ENCODE measurements at places on chromosomes 16 and 17. TPM values are rescaled to one million over a fixed set of nuclear protein-coding genes. Genes with fewer than 3 reads are reported as not detected.
A peak's percentile ranks its signal among the peaks of the same experiment; 100 is the strongest.

- H3K4me1 ChIP-seq: no peaks in the 10 kb centered on the region
- DNase-seq: no peak
- H3K36me3 ChIP-seq: no peaks in the 10 kb centered on the region
- H3K4me3 ChIP-seq: no peak overlapping the region
Observed at GRCh38 chr17:70636517-70637133, 467.3 kb downstream of the KCNJ2 start.

Gene ABAT
- 11.1 TPM for total RNA-seq

- peaks cover 4% of the 10 kb centered on the region for H3K36me3 ChIP-seq
- no peaks in the 10 kb centered on the region for H3K4me1 ChIP-seq
- H3K27me3 ChIP-seq: no peaks in the 10 kb centered on the region
Observed at GRCh38 chr16:60641067-60641665, 1395.1 kb downstream of the CDH8 start.

DNA sequence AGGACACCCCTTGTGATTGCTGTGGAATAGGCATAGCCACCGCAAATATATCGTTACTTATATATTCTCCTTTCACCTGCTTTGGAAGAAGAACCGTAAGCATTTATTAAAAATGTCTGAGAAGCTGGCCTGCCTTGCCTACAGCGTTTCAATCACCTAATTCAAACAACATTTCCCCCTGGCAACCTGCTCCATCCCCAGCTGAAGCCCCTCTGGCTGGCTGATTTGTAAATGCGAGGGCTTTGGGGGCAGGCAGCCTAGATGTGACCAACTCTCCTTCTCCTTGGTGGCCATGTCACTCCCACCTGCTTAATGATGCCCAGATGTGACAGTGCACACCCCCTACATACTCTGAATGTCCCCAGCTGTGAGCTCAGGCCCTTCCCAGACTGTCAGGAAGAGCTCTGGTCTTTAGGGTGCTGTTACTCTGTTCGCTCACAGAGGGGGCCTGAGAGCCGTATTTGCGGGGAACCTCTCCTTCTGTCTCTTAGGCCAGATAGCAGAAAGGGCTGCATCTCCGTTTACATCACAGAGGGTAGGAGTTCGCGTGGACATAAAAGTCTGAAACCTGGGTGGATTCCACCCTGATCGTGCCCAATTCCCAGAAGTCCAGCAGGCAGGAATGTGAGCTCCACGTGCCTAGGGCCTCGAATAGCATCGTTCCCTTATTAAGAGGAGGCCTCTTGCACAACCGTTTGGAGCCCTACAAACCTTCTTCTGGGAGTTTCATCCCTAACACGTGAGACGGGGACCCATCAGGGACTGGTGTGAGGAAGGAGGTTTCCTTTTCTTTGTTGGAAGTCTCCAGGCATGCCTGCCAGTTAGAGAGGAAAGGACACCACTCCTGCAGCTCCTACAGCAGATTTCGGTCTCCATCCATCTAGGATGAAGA lies 2.4 kb upstream of the SDK2 start:
- peak overlapping the region; percentile 41 for H3K4me3 ChIP-seq
- H3K27me3 ChIP-seq: peaks cover 26% of the 10 kb centered on the region
- H3K27ac ChIP-seq: no peak overlapping the region
- no peaks in the 10 kb centered on the region for H3K36me3 ChIP-seq
- peaks cover 16% of the 10 kb centered on the region for H3K4me1 ChIP-seq

- H3K36me3 ChIP-seq: no peaks in the 10 kb centered on the region
- H3K4me3 ChIP-seq: no peak overlapping the region
- peaks cover 21% of the 10 kb centered on the region for H3K4me1 ChIP-seq
- H3K27ac ChIP-seq: no peak overlapping the region
- DNase-seq: no peak
Observed at GRCh38 chr16:70694088-70694867, 8.4 kb upstream of the MTSS2 start.

DNA sequence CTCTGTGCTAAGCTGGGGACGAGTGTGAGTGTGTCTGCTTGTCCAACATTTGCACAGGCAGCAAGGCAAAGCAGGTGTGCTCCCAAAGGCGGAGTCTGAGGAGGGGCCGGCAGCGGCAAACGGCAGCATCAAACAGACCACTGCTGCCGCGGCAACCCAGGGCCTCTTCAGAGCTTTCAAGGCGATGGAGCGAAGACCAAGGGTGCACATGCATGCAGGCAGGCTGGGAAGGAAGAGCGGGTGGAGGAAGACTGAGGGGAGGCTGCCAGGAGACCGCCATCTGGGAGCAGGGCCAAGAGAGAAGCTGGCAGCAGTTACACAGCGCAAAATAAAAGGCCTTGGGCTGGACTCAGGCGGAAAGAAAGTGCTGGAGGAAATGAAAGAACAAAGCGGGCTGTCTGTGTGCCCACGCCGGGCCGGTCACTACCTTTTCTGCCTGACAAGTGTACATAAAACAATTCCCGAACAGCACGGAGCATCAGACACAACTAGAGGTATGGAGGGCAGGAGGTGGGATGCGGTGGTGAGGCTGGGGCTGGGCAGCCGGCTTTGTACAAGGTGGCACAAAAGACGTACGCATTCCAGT lies 8.5 kb downstream of the TIMM22 start:
- H3K27me3 ChIP-seq: no peaks in the 10 kb centered on the region
- no peak for DNase-seq
- H3K36me3 ChIP-seq: peaks cover 9% of the 10 kb centered on the region
- peak overlapping the region; percentile 25 for H3K4me3 ChIP-seq
- peak overlapping the region; percentile 3 for H3K27ac ChIP-seq

GRCh38 chr16:85383836-85384832 lies 229.0 kb upstream of the GSE1 start:
- H3K4me1 ChIP-seq: no peaks in the 10 kb centered on the region
- no peak overlapping the region for H3K4me3 ChIP-seq
- H3K27ac ChIP-seq: no peak overlapping the region
- H3K36me3 ChIP-seq: no peaks in the 10 kb centered on the region

GRCh38 chr16:23827057-23827456 lies 8.7 kb upstream of the PRKCB start:
- H3K4me3 ChIP-seq: peak overlapping the region; percentile 8
- peak overlapping the region; percentile 75 for H3K27ac ChIP-seq
- H3K36me3 ChIP-seq: peaks cover 10% of the 10 kb centered on the region
- peak; percentile 26 for DNase-seq
- no peaks in the 10 kb centered on the region for H3K27me3 ChIP-seq

GRCh38 chr16:77723108-77723514 lies 797 bp downstream of the NUDT7 start:
- peaks cover 22% of the 10 kb centered on the region for H3K4me1 ChIP-seq
- peaks cover 2% of the 10 kb centered on the region for H3K36me3 ChIP-seq
- H3K27me3 ChIP-seq: no peaks in the 10 kb centered on the region
- peak overlapping the region; percentile 83 for H3K4me3 ChIP-seq
- peak; percentile 13 for DNase-seq

GRCh38 chr17:75406222-75406615 lies 741 bp upstream of the GRB2 start:
- H3K27me3 ChIP-seq: no peaks in the 10 kb centered on the region
- H3K27ac ChIP-seq: peak overlapping the region; percentile 51
- peaks cover 45% of the 10 kb centered on the region for H3K4me1 ChIP-seq

DNA sequence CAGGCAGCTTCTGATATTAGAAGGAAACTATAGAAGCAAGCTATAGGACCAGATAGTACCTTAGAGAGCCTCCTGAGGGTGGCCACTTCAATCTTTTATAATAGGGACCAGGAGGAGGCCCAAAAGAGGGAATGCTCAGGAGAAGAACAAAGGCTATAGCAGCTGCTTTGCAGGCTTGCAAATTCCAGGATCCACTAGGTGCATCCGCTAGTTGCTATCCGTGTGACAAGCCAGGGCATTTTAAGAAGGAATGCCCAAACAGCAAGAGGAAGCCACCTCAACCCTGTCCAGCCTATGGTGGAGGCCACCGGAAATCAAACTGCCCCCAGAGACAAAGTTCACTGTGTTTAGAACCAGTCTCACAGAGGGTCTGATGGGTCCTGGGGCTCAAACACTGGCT lies 192.6 kb upstream of the KIF2B start:
- no peak overlapping the region for H3K27ac ChIP-seq
- H3K4me1 ChIP-seq: no peaks in the 10 kb centered on the region
- H3K4me3 ChIP-seq: no peak overlapping the region
- H3K27me3 ChIP-seq: no peaks in the 10 kb centered on the region

- H3K27me3 ChIP-seq: peaks cover 8% of the 10 kb centered on the region
- H3K4me3 ChIP-seq: no peak overlapping the region
- no peak for DNase-seq
- H3K4me1 ChIP-seq: no peaks in the 10 kb centered on the region
Observed at GRCh38 chr17:40936437-40936971, 942 bp downstream of the KRT23 start.

- peak; percentile 3 for DNase-seq
- H3K4me3 ChIP-seq: peak overlapping the region; percentile 95
- H3K27ac ChIP-seq: peak overlapping the region; percentile 63
- peaks cover 2% of the 10 kb centered on the region for H3K36me3 ChIP-seq
- no peaks in the 10 kb centered on the region for H3K27me3 ChIP-seq
Observed at GRCh38 chr16:1613211-1613622, 1.1 kb downstream of the CRAMP1 start.

- peaks cover 93% of the 10 kb centered on the region for H3K4me1 ChIP-seq
- no peaks in the 10 kb centered on the region for H3K27me3 ChIP-seq
- peak overlapping the region; percentile 97 for H3K27ac ChIP-seq
- peaks cover 2% of the 10 kb centered on the region for H3K36me3 ChIP-seq
- DNase-seq: peak; percentile 11
- H3K4me3 ChIP-seq: peak overlapping the region; percentile 91
Observed at GRCh38 chr17:40321961-40322357, 13.0 kb downstream of the RARA start.

GRCh38 chr17:16923097-16923903 lies 48.6 kb downstream of the TNFRSF13B start:
- no peak for DNase-seq
- H3K27me3 ChIP-seq: no peaks in the 10 kb centered on the region
- H3K4me3 ChIP-seq: no peak overlapping the region
- no peaks in the 10 kb centered on the region for H3K4me1 ChIP-seq
- no peaks in the 10 kb centered on the region for H3K36me3 ChIP-seq

GRCh38 chr17:39222866-39223834 lies 2.6 kb downstream of the STAC2 start:
- peaks cover 51% of the 10 kb centered on the region for H3K27me3 ChIP-seq
- H3K27ac ChIP-seq: no peak overlapping the region
- DNase-seq: no peak
- no peak overlapping the region for H3K4me3 ChIP-seq
- peaks cover 6% of the 10 kb centered on the region for H3K4me1 ChIP-seq

Gene CRHR1
- total RNA-seq: not detected

GRCh38 chr17:65901394-65901793 lies 290.5 kb downstream of the CEP112 start:
- DNase-seq: no peak
- no peaks in the 10 kb centered on the region for H3K27me3 ChIP-seq
- H3K27ac ChIP-seq: no peak overlapping the region
- H3K36me3 ChIP-seq: no peaks in the 10 kb centered on the region
- H3K4me3 ChIP-seq: no peak overlapping the region

DNA sequence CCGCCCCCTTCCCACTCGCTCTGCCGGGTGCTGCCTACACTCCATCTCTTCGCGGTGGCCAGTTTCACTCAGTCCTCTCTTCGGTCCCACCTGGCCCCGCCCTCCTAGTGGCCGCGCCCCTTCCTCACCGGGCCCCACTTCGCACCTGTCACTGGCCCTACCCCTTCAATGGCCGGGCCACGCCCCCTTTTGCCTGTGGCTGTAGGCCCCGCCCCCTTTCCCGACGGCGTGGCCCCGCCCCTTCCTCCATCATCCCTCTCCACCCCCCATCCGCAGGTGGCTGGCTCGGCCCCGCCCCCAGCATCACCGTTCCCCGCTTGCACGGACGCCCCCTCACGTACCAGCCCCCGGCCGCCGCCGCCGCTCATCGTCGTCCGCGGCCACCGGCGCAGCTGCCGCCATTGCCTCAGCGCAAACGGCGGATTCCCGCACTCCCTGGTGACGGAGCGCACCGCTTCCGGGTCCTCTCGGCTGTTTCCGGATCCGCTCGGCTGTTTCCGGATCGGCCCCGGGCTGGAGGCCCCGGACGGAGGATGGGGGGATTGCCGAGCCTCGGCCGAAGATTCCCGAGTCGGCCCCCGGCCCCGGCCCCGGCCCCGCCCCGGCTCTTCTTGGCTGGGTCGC lies at the start of gene RABEP2:
Gene RABEP2, minus strand, starts transcription at position 477 of the 624 bp plus-strand sequence. Its CDS starts 75 bp downstream, at position 402.
- no peaks in the 10 kb centered on the region for H3K27me3 ChIP-seq
- peaks cover 20% of the 10 kb centered on the region for H3K4me1 ChIP-seq
- H3K4me3 ChIP-seq: peak within 1 kb of the TSS; percentile 94
- peak within 1 kb of the TSS; percentile 99 for H3K27ac ChIP-seq
- peak; percentile 99 for DNase-seq

DNA sequence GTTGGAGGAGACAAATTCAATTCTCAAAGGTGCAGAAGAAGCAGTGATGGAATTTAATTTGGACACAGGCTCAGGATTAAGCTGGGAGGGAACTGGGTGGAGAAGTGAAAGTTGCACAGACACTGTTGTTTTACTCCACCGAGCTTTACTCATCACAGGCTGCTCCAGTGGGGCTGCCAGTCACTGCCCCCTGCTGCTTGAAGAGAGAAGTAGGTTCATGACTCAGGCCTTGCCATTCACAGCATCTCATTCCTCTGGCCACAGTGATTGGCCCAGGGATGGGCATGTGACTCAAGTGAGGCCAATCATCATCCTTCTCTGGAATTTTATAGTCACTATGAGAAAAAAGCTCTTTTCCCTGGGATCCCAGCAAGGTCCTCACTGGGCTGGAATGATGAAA lies 11.8 kb downstream of the GNAO1 start:
- peaks cover 10% of the 10 kb centered on the region for H3K27me3 ChIP-seq
- peak; percentile 74 for DNase-seq
- H3K4me3 ChIP-seq: no peak overlapping the region
- no peak overlapping the region for H3K27ac ChIP-seq
- H3K36me3 ChIP-seq: no peaks in the 10 kb centered on the region

- H3K4me1 ChIP-seq: peaks cover 50% of the 10 kb centered on the region
- H3K27me3 ChIP-seq: no peaks in the 10 kb centered on the region
- DNase-seq: no peak
Observed at GRCh38 chr17:35374766-35375344, 1.4 kb upstream of the SLFN11 start.

GRCh38 chr16:2610781-2611498 lies 71.4 kb upstream of the KCTD5 start:
- no peaks in the 10 kb centered on the region for H3K27me3 ChIP-seq
- no peak for DNase-seq
- no peak overlapping the region for H3K27ac ChIP-seq

DNA sequence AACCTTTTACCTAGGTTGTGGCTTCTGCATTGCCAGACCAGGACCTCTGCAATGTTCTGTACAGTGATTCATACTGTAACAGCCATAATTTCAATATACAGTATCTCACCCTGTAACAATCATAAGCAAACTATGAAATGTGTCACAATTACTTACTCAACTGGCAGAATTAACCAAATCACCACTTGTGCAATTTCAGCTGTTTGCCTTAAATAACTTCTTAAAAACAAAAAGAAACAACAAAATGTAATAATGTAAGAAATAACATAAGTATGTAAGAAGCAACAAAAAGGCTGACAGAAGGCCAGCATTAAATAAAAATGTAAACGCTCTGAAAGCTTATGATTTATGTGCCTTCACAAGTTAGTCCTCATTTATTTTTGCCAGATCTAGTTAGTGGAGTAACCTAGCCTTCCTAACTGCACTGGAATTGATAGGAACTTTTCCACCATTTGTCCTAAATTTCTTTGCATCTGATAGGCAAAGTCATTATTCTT lies 96.9 kb downstream of the SKAP1 start:
- H3K36me3 ChIP-seq: peaks cover 2% of the 10 kb centered on the region
- H3K27ac ChIP-seq: no peak overlapping the region
- no peak overlapping the region for H3K4me3 ChIP-seq
- no peaks in the 10 kb centered on the region for H3K27me3 ChIP-seq

All from activated T-cell treated with anti-CD3 and anti-CD28 coated beads, Interleukin-2, amount 50 U/mL, for 72 hours (primary cell).